EH (cell line): ENCODE measurements at places on chromosomes 4 and X.

GRCh38 chrX:23952391-23952790 lies 44.6 kb downstream of the CXorf58 start:
- no peak for DNase-seq

DNA sequence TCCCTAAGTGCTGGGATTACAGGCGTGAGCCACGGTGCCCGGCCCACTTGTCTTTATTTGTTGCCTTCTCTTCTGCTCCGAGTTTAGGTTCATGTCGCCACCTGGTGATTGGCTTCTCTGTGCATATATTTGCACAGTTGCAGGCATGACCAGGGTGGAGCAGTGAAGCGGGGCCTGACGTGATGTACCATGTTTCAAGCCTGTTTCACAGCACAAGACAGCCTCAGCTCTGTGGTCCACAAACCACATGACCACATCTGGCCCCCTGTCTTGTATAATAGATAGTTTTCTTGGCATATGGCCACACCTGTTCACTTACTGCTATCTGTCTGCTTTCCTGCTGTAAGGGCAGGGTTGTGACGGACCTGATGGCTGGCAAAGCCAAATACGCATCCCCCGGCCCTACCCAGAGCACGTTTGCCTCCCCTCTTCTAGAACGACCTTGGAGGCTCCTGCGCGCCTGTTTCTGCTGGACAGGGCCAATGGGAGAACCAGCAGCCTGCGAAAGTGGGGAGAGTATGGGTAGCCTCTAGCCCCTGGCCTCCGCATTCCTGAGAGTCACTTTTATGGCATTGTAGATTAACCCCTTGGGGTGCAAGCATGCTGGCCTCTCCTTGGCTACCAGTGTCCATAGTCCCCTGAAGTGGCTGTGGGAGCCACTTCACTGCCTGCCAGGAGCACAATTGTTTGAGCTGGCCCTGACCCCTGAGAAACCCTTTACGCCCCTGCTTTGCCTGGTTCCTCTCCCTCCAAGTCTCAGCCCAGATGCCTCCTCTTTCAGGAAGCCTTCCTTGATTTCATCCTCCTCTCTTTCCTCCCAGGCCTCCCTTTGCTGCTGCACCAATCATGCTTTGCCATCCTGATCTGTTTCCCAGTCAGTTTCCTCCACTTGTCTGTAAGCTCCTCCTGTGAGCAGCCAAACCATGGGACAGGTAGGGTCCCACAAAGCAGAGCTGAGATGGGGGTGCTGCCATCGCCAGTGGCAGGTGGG lies 6.0 kb upstream of the SH3TC1 start:
- DNase-seq: peak; percentile 41

DNA sequence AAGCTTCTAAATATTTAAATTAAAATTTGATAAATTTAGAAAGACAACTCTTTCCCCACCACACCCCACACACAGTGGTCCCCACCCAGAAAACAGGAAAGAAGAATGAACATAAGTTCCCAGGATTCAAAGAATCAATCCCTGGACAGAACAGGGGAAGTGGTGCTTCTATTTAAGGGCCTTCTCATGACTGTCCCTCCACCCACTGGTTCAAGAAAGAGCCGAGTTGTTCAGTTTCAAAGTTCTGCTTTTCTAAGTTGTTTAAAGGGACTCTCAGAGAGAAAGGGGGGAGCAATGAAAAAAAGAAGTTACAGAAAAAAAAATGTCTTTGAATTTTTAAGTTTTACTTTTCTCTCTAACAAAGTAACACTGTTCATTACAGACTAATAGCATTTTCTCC lies 195.8 kb downstream of the PDGFC start:
- DNase-seq: no peak

DNA sequence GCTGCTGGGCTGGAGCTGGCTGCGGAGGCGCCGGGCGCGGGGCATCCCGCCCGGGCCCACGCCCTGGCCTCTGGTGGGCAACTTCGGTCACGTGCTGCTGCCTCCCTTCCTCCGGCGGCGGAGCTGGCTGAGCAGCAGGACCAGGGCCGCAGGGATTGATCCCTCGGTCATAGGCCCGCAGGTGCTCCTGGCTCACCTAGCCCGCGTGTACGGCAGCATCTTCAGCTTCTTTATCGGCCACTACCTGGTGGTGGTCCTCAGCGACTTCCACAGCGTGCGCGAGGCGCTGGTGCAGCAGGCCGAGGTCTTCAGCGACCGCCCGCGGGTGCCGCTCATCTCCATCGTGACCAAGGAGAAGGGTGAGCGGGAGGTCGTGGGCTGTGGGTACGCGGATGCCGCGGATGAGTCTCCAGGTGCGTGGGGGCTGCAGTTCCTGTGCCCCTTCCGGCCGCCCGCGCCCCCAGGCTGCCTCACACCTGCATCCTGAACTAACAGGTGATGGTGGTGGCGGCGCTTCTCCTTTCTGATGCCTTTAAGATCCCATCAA lies 499 bp downstream of the CYP2U1 start:
- no peak for DNase-seq

GRCh38 chr4:35106091-35106734 lies 1138.1 kb downstream of the ARAP2 start:
- DNase-seq: no peak

DNA sequence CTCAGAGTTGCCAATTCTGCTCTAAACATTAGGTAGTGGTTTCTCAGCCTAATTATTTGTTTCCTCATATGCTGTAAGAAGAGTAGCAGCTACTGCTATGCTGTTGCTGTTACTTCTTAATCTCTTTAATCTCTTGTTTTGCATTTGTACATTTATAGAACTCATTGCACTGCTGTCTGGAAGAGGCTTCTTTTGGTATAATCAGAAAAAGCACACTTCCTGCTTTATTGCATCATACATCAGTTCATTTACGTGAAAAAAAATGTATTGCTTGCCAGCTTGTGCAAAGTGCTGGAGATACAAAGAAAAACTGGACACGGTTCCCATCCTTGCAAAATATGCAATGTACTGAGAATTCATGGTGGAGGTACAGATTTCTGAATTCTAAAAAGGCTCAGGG lies 332.0 kb downstream of the GRXCR1 start:
- no peak for DNase-seq

GRCh38 chr4:89469930-89470375 lies 162.4 kb upstream of the GPRIN3 start:
- DNase-seq: peak; percentile 89

GRCh38 chr4:165199286-165199685 lies 8.1 kb upstream of the KLHL2 start:
- no peak for DNase-seq

DNA sequence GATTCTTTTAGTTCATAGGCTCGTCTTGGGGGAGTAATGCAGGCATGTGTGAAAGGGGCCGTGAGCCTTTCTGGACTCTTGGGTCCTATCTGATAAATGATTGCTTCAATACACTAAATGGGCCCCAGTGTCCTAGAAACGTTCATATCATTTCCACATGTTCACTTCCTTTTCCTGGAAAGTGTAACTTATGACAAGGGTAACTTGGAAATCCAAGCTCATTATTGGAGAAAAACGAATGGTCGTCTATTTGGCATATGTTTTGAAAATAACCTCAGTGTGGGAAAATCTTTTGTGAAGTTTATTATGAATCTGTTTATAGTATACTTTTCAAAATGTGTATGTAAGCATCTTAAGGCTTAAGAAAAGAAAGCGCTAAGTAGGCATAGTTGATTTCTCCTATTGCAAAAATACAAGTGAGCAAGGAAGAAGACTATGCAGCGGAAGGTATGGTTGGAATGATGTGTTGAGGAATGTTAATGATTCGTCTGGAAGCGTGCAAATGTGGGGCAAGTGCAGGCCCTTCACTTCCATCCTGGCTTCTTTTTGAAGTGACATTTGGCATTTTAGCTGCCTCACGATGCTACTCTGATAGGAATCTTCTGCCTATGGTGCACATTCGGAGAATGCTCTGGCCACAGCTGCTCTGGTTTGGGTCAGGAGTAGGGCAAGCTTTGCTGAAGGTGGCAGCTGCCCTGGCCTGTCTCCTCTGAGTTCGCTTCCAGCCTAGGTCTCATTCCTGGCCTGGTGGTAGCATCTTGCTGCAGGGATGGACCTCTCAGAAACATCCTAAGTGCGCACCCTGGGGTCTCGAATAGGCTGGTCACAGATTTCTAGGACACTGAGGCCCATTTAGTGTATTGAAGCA lies 49.5 kb upstream of the STOX2 start:
- DNase-seq: no peak

DNA sequence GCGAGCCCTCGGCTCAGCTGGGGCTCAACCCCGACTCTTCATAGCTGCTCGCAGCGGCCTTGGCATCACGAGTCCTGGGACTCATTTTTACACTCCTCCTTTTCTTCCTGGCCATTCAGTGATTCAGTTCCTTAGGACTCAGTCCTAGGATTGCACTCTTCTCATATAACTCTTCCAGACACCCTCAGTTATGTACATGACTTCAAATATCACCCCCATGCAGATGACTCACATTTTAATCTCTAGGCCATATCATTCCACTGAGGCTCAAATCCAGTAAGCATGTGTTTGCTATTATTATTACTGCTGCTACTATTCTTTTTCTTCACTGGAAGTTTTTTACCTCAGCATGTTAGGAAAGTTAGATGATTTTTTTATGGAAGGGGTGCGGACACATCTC lies 14.4 kb downstream of the ITGB1BP2 start:
- DNase-seq: peak; percentile 78

- peak; percentile 1 for DNase-seq
Measured at GRCh38 chr4:102324730-102325129, 20.6 kb downstream of the SLC39A8 start.

GRCh38 chr4:158652920-158653319 lies 18.8 kb downstream of the C4orf46 start:
- DNase-seq: no peak

- DNase-seq: no peak
Measured at GRCh38 chr4:141348573-141348972, 127.9 kb downstream of the ZNF330 start.

DNA sequence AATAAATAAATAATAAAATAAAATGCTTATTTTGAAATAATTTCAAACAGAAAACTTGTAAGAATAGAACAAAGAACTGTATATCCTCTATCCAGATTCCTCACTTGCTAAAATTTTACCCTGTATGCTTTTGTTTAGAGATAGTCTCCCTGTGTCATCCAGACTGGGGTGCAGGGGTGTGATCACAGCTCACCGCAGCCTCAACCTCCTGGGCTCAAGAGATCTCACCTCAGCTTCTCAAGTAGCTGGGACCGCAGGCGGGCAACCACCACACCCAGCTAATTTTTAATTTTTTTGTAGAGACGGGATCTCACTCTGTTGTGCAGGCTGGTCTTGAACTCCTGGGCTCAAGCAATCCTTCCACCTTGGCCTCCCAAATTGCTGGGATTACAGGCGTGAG lies 17.5 kb upstream of the ARAF start:
- no peak for DNase-seq

DNA sequence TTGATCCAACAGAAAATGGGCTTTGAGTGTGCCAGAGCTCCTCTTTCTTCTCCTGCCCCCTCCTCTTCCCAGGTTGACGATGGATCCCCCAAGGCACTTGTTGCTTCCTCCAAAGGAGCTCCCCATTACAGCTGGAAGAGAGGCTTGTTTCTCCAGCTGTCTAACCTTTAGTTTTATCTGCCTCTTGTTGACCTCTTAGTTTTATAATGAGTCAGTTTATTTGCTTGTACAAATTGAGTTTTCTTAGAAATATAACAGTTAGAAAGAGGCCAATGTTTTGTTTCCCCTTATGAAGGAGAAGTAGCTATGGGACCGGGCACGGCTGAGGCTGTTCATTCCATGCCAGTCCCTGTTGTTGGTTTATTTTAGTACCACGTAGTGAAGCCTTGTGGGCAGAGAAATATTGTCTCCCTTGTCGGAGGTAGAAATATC lies 158.2 kb downstream of the SPRY1 start:
- no peak for DNase-seq

GRCh38 chrX:40094900-40095582 lies 2.7 kb downstream of the BCOR start:
- DNase-seq: peak; percentile 35

- no peak for DNase-seq
Measured at GRCh38 chr4:47155919-47156318, 124.6 kb downstream of the GABRB1 start.

GRCh38 chrX:3326681-3327080 lies 19.8 kb downstream of the MXRA5 start:
- DNase-seq: peak; percentile 90

GRCh38 chr4:141995056-141995455 lies 358.7 kb downstream of the IL15 start:
- DNase-seq: no peak

DNA sequence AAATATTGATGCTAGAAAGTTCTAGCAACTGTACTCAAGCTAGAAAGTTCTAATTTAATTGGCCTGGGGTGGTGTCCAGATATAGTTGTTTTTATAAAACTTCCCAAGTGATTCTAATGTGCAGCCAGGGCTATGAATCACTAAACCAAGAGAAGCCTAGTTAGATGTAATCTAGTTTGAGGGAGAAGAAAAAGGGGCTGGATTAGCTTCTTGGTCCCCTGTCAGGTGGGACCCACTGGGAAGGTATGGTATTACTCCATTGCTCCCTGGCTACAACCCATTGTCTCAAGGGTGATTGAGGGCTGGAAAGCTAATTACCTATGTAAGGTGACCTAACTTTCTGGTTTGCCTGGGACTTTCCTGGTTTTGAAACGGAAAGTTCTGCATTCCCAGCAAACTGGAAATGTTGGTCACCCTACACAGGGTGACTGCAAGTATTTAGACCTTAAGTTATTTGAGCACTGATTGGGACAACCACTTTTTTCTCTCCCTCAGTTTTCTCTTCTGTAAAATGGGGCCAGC lies 23.9 kb upstream of the MSN start:
- peak; percentile 65 for DNase-seq

DNA sequence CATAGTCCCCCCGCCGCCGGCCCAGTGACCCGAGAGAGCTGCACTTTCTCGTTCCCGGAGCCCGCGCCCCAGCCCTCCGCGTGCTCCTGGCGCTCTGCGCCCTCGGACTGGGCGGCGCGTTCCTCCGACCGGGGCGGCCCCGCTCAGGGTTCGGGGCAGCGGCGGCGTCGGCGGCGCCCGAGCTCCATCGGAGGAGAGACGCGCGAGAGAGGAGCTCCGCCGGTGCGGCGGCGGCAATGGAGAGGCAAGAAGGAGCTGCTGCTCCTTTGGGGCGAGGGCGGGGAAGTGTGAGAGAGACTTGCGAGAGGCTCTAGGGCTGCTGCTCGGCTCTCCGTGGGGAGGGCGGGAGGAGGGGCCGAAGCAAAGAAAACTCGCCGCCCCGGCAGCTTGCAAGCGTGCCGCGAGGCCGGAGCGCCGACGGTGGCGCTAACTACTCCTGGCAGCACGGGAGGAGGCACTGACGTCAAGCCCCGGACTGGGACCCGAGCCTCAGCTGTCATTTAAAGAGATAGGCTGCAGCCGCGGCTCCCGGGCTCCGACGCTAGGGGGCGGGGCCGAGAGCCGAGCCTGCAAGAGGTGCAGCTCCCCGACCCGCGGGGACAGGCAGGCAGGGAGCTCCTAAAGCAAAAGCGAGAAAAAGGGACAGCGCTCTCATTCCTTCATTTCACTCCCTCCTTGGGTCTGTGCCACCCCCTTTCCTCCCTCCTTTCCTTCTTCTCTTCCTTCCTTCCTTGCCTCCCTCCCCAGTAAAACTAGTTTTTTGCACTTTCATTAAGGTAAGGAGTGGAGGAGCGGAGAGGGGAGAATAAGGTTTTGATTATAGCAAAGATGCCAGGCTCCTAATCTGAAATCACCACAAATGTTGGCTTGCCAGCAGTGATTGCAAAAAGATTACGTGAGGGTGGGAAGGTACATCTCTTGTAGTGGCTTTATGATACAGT lies at the start of gene KCTD8:
KCTD8 (minus strand) TSS at position 289 of the 941 bp plus-strand sequence.
- DNase-seq: peak; percentile 55

- DNase-seq: no peak
Measured at GRCh38 chr4:38630519-38630918, 33.5 kb upstream of the KLF3 start.

- DNase-seq: no peak
Measured at GRCh38 chrX:16989750-16990149, 43.3 kb downstream of the REPS2 start.
